ENCODE measurements at places on chromosomes 12 and 14.

DNA sequence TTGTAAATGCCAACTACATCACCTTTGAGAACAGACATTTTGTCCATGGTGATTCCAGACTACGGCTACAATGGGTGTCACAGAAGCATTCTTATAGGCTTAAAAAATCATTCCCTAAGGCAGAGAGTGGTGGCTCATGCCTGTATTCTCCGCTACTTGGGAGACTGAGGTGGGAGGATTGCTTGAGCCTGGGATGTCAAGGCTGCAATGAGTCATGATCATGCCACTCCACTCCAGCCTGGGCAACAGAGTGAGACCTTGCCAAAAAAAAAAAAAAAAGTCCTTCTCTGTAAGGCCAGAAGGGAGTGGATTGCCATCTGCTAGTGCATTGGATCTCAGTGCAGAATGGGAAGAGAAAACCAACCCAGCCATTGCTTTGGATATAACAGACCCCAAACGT is 522.5 kb downstream of the VRK1 start:
- H3K4me3 ChIP-seq: no peak overlapping the region
- H3K36me3 ChIP-seq: no peaks in the 10 kb centered on the region
- H3K27me3 ChIP-seq: no peaks in the 10 kb centered on the region
- H3K4me1 ChIP-seq: no peaks in the 10 kb centered on the region
- no peak overlapping the region for H3K27ac ChIP-seq

- H3K27ac ChIP-seq: no peak overlapping the region
- DNase-seq: no peak
- no peak overlapping the region for H3K4me3 ChIP-seq
- no peaks in the 10 kb centered on the region for H3K36me3 ChIP-seq
- no peaks in the 10 kb centered on the region for H3K4me1 ChIP-seq
These were observed 427.2 kb downstream of the TMTC2 start for GRCh38 chr12:83113945-83114344.

DNA sequence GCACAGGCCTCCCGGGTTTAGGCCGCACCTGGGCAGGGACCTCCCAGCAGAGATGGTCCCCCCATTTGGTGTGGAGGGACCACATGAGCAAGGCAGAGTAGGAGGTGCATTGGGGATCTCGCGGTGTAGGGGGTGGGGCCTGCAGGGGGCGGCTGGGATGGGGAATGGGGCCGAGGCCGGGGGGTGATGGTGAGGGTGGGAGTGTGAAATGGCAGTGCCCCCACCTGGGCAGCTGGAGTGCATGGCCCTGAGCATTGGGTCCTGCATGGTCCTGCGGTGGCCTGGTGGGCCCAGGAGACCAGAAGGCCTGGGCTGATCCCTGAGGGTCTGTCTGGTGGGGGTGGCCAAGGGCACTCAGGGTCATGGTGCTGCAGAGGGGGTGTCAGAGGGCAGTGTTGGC is 111.8 kb downstream of the KIF26A start:
- no peaks in the 10 kb centered on the region for H3K4me1 ChIP-seq
- H3K36me3 ChIP-seq: no peaks in the 10 kb centered on the region
- no peak overlapping the region for H3K4me3 ChIP-seq

GRCh38 chr12:92278378-92278828 is 132.8 kb upstream of the BTG1 start:
- H3K27me3 ChIP-seq: no peaks in the 10 kb centered on the region
- H3K36me3 ChIP-seq: no peaks in the 10 kb centered on the region
- DNase-seq: no peak
- H3K27ac ChIP-seq: no peak overlapping the region

DNA sequence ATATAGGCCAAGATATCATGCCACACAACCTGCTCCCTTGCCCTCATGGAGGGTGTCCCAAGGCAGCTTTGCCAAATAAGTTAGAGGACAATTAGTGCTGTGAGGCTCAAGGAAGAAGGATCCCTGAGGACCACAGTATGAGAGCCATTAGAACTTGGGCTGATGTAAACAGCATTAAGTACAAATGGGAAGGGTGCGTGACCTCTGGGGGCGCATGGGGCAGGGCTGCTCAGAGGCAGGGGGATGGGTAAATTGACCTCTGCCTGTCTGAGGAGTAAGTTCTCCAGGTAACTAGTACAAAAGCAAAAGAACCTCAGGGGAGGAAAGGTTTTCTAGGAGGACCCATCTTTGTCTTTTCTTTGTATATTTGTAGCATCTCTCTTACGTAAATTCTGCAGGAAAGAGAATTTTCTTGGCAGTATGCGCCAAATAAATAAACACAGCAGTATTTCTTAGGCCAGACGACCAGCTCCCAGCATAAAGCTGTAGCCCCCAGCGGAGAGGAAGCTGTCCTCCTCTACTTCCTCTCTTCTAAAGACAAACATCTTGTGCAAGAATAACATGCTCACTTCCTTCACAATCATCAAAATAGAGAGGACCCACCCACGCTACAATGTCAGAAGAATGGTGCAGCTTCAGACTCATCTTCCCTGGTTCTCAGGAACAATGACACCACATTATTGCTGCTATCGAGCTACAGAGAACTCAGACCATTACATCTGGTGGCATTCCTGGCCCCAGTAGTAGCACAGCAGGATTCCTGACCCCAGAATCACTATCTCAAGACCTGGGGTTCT is 16.4 kb upstream of the VWF start:
- no peak overlapping the region for H3K4me3 ChIP-seq
- H3K4me1 ChIP-seq: no peaks in the 10 kb centered on the region
- no peaks in the 10 kb centered on the region for H3K27me3 ChIP-seq
- H3K36me3 ChIP-seq: no peaks in the 10 kb centered on the region
- no peak for DNase-seq
